ENCODE measurements at places on chromosomes 7 and 10.
A peak's percentile ranks its signal among the peaks of the same experiment; 100 is the strongest.

- DNase-seq = no peak
Observed at GRCh38 chr10:72392571-72392970, 37.9 kb upstream of the DNAJB12 start.

- DNase-seq = no peak
Observed at GRCh38 chr10:131180740-131181415, 130.6 kb downstream of the TCERG1L start.

GRCh38 chr7:68321076-68321639, 1277.1 kb upstream of the AUTS2 start:
- DNase-seq = no peak

- DNase-seq = peak; percentile 13
Observed at GRCh38 chr10:126565441-126565840, 105.1 kb downstream of the C10orf90 start.

DNA sequence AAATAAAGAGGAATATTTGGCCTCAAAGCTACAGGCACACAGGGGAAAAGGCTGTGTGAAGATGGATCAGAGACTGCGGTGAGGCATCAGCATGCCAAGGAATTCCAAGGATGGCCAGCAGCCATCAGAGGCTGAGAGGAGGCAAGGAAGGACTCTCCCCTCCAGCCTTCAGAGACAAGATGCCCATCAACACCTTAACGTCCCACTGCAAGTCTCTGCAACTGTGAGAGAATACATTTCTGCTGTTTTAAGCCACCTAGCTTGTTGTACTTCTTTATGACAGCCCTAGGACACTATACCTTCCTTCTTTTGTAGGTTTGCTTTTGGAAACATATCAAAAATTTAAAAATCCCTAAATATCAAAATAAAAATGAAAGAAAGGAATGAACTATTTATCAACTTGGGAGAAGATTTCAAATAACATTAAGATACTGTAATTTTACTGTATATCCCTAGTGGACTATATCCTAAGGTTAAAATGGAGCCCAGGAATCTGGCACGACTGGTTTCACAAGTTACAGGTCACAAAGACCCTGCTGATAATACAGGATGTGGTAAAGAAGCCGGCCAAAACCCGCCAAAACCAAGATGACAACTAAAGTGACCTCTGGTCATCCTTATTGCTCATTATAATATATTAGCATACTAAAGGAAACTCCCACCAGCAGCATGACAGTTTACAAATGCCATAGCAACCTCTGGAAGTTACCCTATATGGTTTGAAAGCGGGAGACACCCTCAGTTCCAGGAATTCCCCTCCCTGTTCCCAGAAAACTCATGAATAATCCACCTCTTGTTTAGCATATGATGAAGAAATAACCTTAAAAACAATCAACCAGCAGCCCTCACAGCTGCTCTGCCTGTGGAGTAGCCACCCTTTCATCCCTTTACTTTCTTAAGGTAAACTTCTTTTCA, 185.2 kb downstream of the AVL9 start:
- no peak for DNase-seq

DNA sequence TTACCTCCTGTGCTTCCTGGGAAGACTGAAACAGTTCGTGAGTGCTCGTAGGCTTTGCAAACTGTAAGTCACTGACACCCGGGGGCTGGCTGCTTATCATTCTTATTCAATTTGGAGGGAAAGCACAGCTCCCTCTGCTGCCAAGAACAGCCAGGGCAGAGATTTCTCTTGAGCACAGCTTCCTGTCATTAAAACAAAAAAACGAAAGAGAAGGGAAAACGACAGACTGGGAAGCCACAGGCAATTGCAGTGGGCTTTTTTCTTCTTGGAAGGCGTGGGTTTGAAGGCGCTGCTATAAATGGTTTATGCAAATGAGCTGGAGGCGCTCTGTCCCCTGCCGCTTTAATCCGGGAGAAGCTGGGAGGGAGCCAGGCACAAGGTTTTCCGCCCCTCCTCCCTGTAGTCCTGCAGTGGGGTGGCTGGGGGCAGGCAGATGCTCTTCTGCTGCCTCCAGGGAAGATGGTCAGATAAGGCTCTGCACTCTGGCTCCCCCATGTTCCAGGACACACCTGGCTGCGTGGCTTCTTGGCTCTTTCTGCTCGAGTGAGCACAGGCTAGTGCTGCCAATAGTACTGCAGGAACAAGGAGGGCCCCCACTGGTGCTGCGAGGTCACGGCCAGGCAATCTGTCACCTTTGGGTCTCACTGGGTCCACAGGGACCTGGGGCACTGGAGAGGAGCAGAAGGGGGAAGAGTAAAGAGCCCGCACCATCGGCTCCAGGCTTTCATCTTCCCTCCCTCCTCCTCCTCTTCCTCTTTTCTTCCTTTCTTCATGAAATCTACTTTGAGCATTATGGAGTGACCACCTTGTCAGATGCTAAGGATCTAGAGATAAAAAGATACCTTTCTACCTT, 49.5 kb downstream of the NEURL1 start:
- peak; percentile 69 for DNase-seq
